ENCODE measurements at places on chromosomes 6 and 20.

GRCh38 chr20:33273117-33273851 lies 9.7 kb upstream of the BPIFB1 start:
- DNase-seq = no peak

DNA sequence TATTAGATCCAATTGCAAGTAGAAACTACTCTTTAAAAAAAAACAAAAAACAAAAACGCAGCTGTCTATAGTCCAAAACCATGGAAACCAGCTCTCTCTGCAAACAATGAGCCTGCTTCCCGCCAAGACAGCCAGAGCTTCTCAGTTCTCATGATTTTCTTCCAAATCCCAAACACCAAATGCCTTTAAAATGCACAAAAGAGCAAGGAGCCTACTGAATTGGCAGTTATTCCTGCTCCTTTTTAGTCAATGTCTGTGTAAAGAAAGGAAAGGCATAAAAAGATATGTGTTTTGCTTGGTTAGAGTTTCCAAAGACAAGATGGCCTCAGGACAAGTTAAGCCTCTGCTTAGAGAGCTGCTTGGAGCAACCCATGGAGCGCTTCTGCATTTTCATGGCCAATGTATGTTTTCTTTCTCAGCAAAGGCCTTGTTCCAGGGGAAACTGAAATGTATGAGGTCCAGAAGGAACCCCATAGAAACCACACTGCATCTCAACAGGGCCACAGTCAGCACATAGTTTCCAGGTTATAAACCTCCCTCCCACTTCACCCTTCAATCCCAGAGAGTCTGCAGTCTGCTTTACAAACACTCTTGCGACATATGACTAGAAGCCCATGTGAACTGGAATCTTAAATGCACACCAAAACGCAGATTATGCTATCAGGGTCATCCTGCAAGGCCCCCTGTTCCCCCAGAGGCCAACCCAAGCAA lies 209.3 kb upstream of the TAB2 start:
- no peak for DNase-seq

- DNase-seq = no peak
Measured at GRCh38 chr6:96900873-96901272, 3.2 kb upstream of the NDUFAF4 start.

GRCh38 chr6:107770541-107770940 lies 53.6 kb downstream of the SCML4 start:
- DNase-seq = no peak

GRCh38 chr6:90199900-90200299 lies 96.7 kb downstream of the BACH2 start:
- no peak for DNase-seq

DNA sequence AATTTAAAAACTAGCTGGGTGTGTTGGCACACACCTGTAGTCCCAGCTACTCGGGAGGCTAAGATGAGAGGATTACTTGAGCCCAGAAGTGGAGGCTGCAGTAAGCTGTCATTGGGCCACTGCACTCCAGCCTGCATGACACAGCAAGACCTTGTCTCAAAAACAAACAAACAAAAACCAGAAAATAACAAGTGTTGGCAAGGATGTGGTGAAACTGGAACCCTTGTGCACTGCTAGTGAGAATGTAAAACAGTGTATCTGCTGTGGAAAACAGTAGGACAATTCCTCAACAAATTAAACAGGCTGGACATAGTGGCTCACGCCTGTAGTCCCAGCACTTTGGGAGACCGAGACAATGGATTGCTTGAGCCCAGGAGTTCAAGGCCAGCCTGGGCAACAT lies 3.5 kb downstream of the UQCC1 start:
- no peak for DNase-seq

DNA sequence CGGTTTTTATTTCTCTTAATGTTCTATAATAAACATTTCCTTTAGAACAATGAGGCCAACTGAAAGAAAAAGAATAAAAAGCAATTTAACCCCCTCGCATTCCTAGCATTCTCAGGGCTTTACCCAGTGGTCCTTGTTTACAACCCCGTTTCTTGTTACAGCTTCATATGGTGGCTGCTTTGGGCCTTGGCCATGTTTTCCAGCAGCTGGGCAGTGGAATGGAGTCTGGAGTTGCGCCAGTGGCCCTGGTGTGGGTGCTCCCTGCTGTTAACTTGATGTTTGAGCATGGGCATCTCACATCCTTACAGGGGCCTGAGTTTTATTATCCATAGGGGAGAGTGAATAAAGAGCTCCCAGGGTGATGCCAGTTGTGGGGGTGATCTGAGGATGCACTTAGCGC lies 18.8 kb downstream of the EFCAB8 start:
- DNase-seq = no peak

GRCh38 chr20:14595051-14595450 lies 257.6 kb upstream of the FLRT3 start:
- no peak for DNase-seq

All from PC-3 (cell line).